HT-29 (cell line): ENCODE measurements at places on chromosomes 1 and 21.

DNA sequence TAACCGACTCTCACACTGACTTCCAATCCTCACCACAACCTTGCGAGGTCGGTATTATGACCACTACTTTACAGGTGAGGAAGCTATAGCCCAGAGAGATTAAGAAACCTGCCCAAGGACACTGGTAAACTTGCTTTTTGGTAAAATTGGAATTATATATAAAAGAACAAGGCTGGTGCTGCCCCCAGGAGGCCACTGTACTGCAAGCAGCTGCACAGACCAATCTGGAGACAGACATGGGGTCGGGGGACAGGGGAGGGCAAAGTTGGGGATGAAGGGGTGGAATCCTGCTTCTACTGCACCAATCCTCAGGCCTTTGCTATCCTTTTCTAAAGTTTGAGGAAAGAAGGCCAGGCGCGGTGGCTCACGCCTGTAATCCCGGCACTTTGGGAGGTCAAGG is 280.8 kb downstream of the SPATA17 start:
- DNase-seq = peak; percentile 20

- peak; percentile 67 for DNase-seq
Measured at GRCh38 chr1:147757015-147757990, 3.1 kb downstream of the GJA5 start.

DNA sequence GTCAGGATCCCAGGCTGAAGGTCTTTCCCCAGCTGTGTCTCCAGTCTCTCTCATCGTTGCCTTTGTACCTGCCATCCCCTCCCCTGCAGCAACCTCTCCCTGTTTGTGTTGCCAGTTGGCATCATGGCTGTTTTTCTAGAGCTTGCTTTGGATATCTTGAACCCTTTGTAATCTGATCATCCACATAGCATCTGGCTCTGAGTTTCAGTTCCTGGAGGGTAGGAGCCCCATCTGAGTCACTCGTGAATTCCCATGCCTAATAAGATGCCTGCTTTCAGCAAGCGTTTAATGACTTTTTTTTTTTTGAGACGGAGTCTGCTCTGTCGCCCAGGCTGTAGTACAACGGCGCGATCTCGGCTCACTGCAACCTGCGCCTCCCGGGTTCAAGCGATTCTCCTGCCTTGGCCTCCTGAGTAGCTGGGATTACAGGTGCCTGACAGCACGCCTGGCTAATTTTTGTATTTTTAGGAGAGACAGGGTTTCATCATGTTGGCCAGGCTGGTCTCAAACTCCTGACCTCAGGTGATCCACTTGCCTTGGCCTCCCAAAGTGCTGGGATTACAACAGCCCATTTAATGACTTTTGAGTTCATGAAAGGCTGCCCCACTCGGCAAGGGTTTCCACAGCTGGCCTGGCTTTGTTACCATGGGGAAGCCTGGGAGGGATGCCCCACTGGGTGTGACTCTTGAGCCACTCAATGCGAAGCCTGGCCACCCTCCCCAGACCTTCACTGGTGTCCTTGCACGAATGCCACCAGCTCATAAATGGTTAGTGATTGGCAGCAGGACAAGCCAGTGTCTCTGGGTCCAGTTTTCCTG is 11.9 kb downstream of the ALPL start:
- DNase-seq = no peak

DNA sequence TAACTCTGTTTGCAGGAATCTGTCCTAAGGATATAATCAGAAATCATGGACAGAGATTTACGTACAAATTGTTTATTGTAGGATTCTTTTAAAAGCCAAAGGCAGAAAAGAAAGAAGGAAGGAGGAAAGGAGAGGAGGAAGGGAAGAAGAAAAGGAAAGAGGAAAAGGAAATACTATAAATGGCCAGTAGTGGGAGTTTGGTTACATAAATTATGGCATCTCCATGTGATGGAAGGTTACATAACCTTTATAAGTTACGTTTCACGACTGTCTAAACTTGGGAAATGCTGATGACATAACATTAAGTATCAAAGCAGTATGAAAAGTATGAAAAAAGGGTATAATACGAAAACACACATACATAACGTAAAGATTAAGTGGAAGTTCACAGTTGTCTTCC is 39.0 kb downstream of the SMYD2 start:
- no peak for DNase-seq

DNA sequence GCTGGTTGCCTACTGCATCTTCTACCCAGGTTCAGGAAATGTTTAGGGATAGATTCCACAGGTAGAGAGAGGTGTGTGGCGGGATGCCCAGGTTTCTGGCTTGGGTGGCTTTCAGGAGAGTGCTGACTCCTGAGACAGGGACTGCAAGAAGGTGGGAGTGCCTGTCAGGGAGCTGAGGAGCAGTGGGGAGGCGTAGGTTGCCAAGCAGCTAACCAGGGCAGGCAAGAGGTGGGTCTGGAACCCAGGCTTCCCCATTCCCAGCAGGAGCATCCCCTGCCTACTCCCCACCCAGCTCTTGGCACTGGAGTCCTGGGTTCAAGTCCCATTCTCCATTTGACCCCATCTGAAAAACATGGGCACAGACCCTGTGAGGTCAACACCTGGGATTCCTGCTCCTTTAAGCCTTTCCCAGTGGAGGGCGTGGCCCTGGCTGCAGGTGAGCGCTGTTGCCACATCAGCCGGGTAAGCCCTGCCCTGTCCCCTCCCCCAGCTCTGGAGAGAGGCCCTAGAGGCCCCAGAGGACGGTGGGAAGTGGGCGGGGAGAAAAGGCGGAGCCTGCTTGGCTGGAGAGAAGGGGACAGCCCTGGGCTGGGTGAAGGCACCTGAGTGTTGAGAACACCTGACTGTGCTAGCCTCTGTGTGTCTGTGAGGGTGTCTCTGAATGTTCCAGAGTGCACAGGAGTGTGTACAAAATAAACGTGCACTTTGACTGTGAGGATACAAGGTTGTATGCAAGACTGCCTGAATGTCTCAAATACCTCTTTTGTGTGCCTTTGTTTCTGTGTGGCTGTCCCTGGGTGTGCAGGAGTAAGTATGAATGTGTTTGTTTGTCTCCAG is 14.0 kb upstream of the SYNC start:
- DNase-seq = peak; percentile 99

DNA sequence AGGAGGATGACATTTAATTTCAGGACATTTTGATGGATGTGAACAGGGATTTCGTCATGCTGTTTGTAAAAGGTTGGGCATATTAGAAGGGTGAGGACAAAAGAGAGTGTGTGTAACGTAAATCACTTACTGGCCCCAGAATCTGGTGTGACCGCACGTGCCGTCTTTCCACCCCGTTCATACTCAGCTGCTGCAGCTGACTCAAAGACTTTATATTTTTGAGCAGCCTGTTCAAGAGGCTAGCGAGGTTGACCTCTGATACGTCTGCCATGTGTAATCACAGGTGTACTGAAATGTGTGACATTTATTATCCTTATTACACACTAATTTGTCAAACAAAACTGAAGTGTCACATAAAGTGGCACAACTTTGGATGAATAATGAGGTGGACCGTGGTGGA is 66.5 kb upstream of the ERRFI1 start:
- no peak for DNase-seq

GRCh38 chr1:16324456-16324890 is 27.8 kb downstream of the FBXO42 start:
- no peak for DNase-seq

GRCh38 chr1:230243146-230243545 is 176.1 kb downstream of the GALNT2 start:
- DNase-seq = no peak

DNA sequence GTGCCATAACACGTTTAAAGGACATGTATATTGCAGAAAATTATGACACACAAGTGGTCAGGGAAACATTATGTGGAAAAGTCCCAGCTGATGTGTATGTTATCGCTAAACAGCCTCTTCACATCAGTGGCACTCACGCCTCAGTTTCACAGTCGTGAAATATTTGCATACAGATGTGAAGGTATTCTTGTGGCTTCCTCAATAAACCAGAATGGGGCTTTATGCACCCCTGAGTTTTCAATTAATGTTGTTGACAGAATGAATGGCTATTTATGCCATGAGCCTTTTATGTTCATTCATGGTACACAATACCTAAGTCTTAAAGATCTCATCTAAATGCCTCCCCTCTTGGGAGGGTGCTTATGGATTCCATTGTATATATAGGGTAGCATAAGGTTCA is 202.1 kb upstream of the ADGRL2 start:
- no peak for DNase-seq

GRCh38 chr1:56719171-56719570 is 74.1 kb downstream of the PRKAA2 start:
- no peak for DNase-seq

DNA sequence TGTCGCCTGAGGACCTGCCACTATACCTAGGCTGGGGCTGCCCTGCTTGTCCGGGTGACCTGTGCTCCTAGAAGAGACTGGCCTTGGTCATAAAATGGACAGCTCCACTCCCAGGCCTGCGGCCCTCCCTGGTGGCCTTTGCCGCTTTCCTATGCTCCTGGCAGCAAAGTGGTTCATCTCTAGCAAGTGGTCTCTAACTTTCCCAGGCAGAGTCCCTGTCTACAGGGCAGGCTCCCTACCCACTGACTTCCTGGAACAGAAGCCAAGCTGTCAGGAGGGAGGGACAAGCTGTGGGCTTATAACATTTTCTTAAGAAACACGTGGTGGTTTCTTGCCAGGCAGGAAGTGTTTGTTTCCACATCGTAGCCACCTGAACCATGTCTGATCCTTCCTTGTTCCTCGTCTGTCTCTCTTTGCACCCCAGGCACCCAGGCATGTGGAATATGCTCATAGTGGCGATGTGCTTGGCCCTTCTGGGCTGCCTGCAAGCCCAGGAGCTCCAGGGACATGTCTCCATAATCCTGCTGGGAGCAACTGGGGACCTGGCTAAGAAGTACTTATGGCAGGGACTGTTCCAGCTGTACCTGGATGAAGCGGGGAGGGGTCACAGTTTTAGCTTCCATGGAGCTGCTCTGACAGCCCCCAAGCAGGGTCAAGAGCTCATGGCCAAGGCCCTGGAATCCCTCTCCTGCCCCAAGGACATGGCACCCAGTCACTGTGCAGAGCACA is 10.1 kb downstream of the H6PD start:
- peak; percentile 68 for DNase-seq

- peak; percentile 60 for DNase-seq
Measured at GRCh38 chr1:9539829-9540550, 725 bp downstream of the SLC25A33 start.
